T-helper 2 cell (primary cell): ENCODE measurements at places on chromosomes 7 and 10.

GRCh38 chr7:111677848-111678247 is 115.6 kb upstream of the IMMP2L start:
- no peak for DNase-seq

DNA sequence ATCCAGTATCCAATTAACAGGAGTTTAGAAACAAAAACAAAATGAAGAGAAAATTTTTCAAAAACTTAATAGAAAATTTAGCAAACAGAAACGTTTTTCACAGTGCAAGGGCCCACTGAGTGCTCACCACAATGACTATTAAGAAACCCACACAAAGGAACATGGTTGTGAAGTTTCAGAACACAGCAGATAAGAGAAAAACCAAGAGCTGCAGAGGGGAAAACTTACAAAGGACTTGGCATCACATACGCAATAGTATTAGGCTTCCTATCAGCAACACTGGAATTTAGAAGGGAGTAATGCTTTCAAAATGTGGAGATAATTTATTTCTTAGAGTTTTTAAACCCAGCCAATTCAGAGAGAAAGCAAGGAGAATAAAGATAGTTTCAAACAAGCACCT is 1.7 kb upstream of the C7orf25 start:
- no peak for DNase-seq

- no peak for DNase-seq
These were observed 464.3 kb upstream of the NRP1 start for GRCh38 chr10:33798754-33799153.

GRCh38 chr7:3218411-3219225 is 82.4 kb upstream of the SDK1 start:
- DNase-seq: no peak

- DNase-seq: no peak
These were observed 59.8 kb downstream of the ARL5B start for GRCh38 chr10:18718991-18719390.

DNA sequence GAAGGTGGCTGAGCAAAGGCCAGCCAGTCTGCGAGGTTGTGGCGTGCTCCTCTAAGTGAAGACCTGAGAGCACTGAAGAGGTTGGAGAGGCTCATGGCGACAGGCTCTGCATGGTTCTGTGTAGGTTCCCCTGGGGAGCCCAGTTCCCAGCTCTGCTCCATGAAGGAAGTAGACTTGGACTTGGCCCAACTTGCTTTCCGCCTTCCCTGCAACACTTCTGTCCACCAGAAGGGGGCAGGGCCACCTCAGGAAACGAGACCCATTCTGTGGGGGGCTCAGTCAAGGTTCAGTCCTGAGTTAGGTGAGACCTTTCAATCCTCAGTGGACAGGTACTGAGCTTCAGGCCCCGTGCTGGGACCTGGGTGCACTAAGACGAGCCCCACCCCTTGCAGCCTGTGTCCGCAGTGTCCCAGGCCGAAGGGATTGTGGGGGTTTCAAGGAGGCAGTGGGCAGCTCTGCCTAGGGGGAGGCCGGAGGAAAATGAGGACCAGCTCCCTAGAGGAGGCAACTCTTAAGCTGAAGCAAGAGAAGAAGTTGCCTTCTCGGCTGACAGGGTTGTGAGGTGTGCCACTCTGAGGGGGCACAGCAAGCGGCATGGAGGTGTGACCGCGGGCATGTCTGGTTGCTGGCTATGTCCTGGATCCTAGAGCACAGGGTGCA is 15.0 kb upstream of the PCBD1 start:
- no peak for DNase-seq

DNA sequence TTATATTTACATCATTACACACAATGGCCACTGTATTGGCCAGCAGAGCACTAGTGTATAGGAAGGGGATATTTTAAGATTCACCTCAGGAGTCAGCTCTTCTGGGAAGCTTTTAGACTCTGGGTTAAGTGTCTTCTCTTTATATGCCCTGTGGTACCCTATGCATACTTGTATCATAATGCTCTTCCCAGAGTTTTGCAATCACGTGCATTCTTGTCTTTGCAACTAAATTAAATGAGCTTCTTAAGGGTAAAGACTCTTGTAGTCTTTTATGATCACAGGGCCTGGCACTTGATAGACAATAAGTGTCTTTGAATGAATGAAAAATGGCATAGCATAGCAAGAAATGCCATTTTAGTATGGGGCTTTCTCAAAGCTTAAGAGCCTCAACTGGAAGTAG is 35.4 kb upstream of the ARMS2 start:
- no peak for DNase-seq

DNA sequence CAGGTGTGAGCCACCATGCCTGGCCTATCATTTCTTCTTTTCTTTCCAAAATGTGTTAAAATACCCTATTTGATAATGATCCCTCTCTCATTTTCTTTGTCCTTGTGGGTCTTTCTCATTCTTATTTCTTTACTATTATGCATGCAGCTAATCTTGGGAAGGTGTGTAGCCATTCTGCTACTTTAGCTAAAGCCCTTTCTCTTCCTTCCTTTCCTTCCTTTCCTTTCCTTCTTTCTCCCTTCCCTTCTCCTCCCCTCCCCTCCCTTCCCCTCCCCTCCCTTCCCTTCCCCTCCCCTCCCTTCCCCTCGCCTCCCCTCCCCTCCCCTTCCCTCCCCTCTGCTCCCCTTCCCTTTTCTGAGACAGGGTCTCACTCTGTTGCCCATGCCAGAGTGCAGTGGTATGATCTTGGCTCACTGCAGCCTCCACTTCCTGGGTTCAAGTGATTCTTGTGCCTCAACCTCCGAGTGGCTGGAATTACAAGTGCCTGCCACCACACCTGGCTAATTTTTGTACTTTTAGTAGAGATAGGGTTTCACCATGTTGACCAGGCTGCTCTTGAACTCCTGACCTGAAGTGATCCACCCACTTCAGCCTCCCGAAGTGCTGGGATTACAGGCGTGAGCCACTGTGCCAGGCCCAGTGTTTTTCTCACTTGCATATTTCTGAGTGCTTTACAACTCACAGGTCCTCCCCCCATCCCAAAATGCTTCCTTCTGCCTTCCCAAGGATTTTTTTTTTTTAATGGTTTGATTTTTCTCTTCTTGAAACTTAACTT is 42.3 kb downstream of the HIP1 start:
- DNase-seq: no peak

- DNase-seq: no peak
These were observed 994 bp upstream of the CYP51A1 start for GRCh38 chr7:92135052-92135889.

DNA sequence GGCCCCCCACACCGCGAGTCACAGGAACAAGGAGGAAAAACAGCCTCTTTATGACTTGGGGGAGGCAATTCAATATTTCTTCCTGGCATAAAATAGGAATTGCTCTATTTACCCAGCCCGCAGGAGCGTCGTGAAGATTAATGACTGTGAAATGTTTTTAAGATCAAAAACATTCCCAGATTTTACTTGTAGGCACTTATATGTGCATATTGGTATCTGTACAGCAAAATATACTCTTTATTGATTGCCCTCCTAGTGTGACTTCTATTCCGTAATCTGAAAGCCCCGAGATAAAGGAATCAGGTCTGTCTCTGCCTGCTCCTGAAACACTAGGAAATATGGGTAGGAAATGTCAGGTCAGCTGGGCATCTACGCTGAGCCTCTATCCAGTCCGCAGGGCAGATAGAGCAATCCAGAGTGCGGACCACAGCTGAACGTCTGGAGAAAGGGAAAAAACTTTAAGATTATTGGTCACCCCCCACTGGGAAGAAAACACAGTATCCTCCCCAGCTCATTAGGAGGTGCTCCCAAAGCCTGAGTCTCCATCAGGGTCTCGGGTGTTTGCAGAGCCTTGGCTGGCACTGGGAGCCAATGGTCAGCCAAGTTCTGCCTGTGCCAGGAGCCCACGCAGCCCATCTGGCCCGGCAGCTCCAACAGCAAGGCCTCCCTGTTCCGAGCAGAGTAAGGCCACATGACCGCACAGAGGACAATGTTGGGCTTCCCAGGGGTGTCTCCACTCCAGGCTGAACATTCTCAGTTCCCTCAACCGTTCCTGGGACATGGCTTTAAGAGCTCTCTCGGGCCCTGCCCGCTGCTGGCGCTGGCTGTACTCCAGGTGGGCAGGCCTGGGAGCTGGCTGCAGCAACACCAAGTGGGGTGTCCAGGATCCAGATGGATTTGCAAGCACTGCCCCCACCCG is 7.7 kb downstream of the CTBP2 start:
- no peak for DNase-seq

GRCh38 chr10:43074409-43074808 is 2.5 kb upstream of the RET start:
- DNase-seq: no peak

GRCh38 chr7:84183741-84184140 is 10.8 kb downstream of the SEMA3A start:
- no peak for DNase-seq

GRCh38 chr7:44998153-44998871 is 1.7 kb upstream of the CCM2 start:
- DNase-seq: no peak

DNA sequence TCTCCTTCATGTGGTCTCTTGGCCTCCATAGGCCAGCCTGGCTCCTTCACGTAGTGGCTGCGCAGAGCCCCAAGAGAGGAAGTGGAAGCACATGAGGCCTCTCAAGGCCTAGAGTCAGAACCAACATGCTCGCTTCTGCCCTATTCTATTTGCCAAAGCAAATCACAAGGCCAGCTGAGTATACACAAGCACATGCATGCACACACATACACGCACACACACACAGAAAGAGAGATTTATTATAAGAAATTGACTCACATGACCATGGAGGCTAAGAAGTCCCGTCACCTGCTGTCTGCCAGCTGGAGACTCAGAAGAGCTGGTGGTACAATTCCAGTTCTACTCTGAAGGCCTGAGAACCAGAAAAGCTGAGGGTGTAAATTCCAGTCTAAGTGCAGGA is 64.3 kb upstream of the NRP1 start:
- DNase-seq: no peak

GRCh38 chr7:16463949-16464715 is 1.4 kb downstream of the SOSTDC1 start:
- DNase-seq: no peak

DNA sequence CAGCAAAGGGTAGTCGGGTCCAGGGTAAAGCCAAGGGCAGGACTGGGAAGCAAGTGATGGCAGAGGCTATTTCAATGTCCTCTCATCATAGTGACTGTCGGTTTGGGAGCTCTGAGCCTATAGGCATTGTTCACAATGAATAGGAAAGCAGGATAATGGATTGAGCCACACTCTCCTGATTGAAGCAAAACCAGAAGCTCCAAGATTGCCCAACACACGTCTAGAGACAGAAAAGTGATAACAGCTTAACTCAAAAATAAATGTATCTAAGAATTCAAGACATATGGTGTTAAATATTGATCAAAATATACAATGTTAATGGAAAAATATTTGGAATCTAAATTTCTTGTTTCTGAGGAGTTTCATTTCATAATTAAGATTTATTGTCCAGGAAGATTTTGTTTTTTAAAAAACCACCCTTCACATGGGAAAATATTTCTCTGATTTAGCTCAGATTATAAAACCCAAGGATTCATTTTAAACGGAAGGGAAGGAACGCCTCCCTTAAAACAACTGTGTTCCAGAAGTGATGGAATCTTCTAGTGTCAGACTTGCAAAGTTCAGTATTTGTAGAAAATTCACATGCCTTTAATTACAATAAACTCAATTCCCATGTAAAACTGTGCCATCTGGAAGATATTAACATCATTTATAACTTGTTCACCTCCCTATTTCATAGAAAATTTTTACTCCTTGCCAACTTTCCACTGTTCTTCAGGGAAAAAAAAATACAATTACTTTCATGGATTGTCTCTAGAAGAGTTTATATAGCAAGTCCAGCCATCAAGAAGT is 54.5 kb downstream of the NRP1 start:
- no peak for DNase-seq

GRCh38 chr10:102405632-102406031 is 10.1 kb downstream of the NFKB2 start:
- no peak for DNase-seq

DNA sequence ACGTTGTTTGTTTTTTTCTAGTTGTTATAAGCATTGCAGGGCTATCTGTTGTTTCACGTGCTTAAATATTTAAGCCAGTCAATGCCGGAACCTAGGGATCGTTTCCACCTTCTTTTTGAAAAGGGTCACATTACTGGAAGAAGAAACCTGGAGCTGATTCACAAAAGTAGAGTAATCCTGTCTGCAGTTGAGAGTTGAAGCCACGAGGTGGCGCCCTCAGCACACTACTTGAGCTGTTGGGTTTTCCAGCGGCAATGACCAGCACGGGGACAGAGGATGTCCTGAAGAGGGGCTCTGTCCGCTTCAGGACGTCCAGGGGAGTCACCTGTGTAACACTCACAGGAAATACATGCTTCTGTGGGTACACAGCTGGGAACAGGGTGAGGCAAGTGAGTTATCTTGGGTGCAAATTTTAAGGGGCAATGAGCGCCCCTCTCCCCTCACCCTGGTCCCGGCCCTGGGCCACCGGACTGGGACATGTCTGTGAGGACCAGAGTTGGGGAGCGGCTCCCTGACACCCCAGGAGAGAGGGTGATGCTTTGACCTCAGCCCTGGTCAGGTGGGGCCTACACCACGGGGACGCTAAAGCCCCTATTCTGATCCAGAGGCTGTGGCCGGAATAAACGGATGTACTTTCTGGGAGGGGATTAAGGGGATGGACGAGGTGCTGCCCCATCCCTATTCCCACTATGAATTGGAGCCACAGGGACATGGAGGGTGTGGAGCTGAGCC is 26.3 kb upstream of the WDFY4 start:
- DNase-seq: peak; percentile 49

DNA sequence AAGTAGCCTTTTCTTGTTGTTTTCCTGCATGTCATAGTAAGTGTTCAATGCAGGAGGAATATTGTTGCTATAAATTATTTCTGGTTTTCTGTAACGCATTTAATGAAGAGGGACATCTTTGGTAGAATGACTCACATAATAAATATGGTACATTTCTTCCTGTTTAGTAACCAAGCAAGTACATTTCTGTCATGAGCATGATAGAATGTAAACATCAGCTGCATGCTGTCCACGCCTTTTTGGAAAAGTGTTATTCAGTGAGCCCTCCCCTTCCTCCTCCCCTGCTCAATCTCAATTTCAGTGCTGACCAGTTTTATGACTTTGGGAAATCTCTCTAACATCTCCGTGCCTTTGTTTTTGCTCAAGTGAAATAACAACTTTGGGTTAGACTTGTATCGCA is 664.0 kb downstream of the XPNPEP1 start:
- DNase-seq: no peak

DNA sequence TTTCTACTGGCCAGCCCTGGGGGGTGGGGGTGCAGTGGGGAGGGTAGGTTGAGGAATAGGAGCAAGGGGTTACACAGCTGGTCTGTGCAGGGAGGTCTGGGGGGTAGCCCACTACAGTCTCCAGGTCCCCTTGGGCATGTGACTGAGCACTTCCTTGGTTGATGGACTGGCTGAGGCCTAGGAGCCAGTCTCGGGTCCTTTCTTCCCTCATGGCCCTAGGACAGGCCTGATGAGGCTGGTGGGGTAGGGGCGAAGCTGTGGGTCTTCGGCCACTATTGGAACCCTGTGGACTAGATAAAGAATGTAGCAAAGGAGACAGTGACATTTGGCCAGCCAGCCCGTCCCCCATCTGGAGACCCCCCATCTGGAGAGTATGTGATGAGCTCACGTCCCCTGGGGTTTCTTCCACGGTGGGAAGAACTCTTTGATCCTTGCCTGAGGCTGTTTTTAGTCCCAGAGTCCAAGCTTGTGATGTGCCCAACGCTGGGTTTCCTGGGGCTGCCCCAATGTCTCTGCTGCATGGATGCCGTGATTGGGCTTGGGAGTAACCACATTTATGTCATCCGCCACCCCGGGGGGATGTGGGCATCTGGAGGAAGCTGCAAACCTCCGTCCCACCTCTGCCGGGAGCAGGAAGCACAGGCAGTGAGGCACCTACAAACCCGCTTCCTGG is 20.7 kb downstream of the FAM241B start:
- DNase-seq: no peak
